ENCODE measurements at places on chromosomes 6 and 20. TPM values are rescaled to one million over a fixed set of nuclear protein-coding genes. Genes with fewer than 3 reads are reported as not detected.

GRCh38 chr20:478010-478948, 15.9 kb upstream of the TBC1D20 start:
- H3K4me3 ChIP-seq = no peak overlapping the region
- peaks cover 20% of the 10 kb centered on the region for H3K36me3 ChIP-seq
- H3K27me3 ChIP-seq = no peaks in the 10 kb centered on the region
- H3K4me1 ChIP-seq = no peaks in the 10 kb centered on the region
- H3K27ac ChIP-seq = no peak overlapping the region
- DNase-seq = no peak

GRCh38 chr6:106257195-106257594, 68.4 kb downstream of the ATG5 start:
- H3K4me3 ChIP-seq = no peak overlapping the region
- no peak overlapping the region for H3K27ac ChIP-seq
- no peak for DNase-seq
- H3K36me3 ChIP-seq = no peaks in the 10 kb centered on the region
- H3K27me3 ChIP-seq = no peaks in the 10 kb centered on the region

- no peak overlapping the region for H3K27ac ChIP-seq
- DNase-seq = no peak
- no peaks in the 10 kb centered on the region for H3K4me1 ChIP-seq
- no peaks in the 10 kb centered on the region for H3K27me3 ChIP-seq
- no peak overlapping the region for H3K4me3 ChIP-seq
- H3K36me3 ChIP-seq = no peaks in the 10 kb centered on the region
Observed at GRCh38 chr6:166936079-166936787, 20.1 kb downstream of the RNASET2 start.

Gene ANKRD6
- total RNA-seq = 2.4 TPM

- no peak overlapping the region for H3K4me3 ChIP-seq
- H3K4me1 ChIP-seq = no peaks in the 10 kb centered on the region
- DNase-seq = no peak
- H3K27me3 ChIP-seq = no peaks in the 10 kb centered on the region
- no peak overlapping the region for H3K27ac ChIP-seq
- H3K36me3 ChIP-seq = peaks cover 36% of the 10 kb centered on the region
Observed at GRCh38 chr20:62133864-62134263, 9.3 kb downstream of the PSMA7 start.

DNA sequence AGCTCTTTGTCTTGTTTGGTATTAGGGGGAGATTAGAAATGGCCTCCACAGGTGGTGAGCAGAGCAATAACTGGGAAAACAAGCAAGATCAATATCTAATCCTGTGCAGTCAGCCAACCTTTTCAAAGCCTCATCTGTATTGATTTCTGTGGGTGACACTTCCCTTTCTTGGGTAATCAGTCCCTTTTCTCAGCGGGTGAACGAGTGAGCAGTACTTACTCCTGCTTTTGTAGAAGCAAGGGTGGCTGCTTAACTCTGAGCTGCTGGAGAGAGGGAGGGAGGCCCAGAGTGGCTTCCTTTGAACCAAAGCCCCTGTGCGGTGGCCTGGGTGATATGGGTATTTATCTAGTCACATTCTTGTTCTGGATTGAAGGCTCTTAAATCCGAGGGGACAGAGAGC, 254.8 kb upstream of the CHD6 start:
- H3K27me3 ChIP-seq = no peaks in the 10 kb centered on the region
- H3K27ac ChIP-seq = no peak overlapping the region
- no peaks in the 10 kb centered on the region for H3K36me3 ChIP-seq
- no peak for DNase-seq

DNA sequence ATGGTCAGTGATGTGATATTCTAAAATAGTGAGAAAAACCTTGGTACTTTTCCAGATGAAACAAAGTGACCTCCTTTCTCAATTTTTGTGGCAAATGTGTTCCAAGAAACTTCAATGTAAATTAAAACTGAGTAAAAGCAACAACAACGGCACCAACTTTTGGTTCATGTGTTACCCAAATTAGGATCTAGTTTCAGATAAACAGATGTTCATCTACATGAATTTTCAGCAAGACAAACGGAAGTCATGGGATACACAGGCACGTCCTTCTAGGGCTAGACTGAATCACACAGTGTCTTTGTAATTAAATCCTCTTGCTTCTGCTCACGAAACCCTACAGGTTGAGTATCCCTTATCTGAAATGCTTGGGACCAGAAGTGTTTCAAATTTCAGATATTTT, 915.2 kb downstream of the TFAP2A start:
- no peak for DNase-seq
- peaks cover 6% of the 10 kb centered on the region for H3K4me1 ChIP-seq
- no peak overlapping the region for H3K4me3 ChIP-seq
- H3K36me3 ChIP-seq = no peaks in the 10 kb centered on the region

- H3K4me3 ChIP-seq = no peak overlapping the region
- H3K4me1 ChIP-seq = no peaks in the 10 kb centered on the region
- H3K36me3 ChIP-seq = no peaks in the 10 kb centered on the region
- H3K27me3 ChIP-seq = peaks cover 22% of the 10 kb centered on the region
- DNase-seq = no peak
- H3K27ac ChIP-seq = no peak overlapping the region
Observed at GRCh38 chr20:1494436-1494835, 3.2 kb upstream of the SIRPB2 start.

DNA sequence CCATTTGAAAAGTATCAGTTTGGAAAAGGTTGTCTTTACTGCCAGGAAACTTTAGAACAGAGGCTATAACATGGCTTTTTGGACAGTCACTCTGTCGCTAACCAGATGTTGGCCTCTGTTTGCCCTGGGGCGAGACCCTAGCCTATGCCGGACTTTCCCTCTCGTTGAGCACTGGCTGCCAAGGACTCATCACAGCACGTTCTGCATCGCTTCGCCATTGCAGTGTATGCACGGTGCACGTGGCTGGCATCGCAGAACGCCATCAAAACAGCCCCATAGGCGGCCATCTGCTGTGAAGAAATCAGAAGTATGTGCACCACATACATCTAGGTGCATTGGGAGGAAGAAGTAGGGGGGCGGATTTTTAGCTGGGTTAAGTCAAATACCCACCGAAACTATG, 156.4 kb downstream of the EYA2 start:
- H3K36me3 ChIP-seq = no peaks in the 10 kb centered on the region
- no peaks in the 10 kb centered on the region for H3K4me1 ChIP-seq
- H3K4me3 ChIP-seq = no peak overlapping the region
- no peak overlapping the region for H3K27ac ChIP-seq

GRCh38 chr6:148559848-148560433, 186.9 kb upstream of the UST start:
- H3K27me3 ChIP-seq = no peaks in the 10 kb centered on the region
- H3K4me1 ChIP-seq = peaks cover 3% of the 10 kb centered on the region
- no peak overlapping the region for H3K27ac ChIP-seq
- no peak for DNase-seq

DNA sequence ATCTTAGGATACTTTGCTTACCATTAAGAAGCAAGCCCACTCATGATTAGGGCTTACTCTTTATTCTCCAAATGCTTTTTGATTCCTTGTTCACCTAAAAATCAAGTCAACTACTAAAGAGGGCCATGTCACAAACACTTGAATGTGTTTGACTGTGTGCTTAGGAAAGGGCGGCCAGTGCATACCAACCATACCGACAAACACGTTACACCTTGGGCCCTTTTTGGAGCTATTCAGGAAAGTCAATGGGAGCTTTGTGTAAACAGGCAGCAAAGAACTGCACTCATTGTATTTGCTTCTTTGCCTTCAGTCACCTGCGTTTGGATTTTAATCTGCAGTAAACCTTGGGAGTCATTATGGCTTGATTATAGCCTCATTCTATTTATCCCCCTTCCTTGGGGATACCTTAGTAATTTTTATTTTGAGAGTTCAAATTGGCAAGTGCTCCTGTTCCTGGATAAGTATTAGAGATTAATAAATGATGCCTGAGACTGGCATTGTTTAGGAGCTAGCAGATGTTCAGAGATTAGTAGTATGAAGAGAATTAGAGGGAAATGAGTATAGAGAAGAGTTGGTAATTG, 102.6 kb upstream of the HDGFL1 start:
- no peak overlapping the region for H3K4me3 ChIP-seq
- no peaks in the 10 kb centered on the region for H3K36me3 ChIP-seq
- H3K27ac ChIP-seq = no peak overlapping the region
- peaks cover 10% of the 10 kb centered on the region for H3K4me1 ChIP-seq
- H3K27me3 ChIP-seq = no peaks in the 10 kb centered on the region
